ENCODE measurements at places on chromosomes 4 and X. TPM values are rescaled to one million over a fixed set of nuclear protein-coding genes. Genes with fewer than 3 reads are reported as not detected.

SULT1B1 gene
- 0.46 TPM for polyA plus RNA-seq

RCHY1 gene
- polyA plus RNA-seq, result 26.6 TPM

SMR3B gene
- polyA plus RNA-seq, result not detected

CYSLTR1 gene
- polyA plus RNA-seq, result 10.0 TPM

CCSER1 gene
- 0.37 TPM for polyA plus RNA-seq

DNA sequence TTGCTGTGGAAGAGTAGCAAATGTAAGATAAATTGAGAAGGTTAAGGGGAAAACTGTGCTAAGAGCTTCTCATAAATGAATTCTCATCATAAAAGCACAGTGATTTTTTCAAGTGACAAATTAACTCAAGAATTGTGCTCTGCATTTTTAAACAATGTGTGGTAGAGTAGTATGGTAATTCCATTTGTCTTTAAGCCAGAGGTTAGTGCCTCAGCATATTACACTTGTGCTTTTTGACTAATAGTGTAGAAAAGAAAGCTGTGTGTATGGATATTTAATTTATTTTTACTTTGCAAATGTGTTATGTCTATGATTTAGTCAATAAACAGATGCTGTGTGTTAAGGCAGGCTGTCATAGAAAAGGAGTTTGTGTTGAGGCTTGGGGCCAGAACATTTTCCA is 61.0 kb downstream of the FHIP1A start:
- no peak for DNase-seq

- no peak for DNase-seq
These were observed 38.7 kb downstream of the BEX3 start for GRCh38 chrX:103415068-103415467.

GRCh38 chr4:125313497-125313896 is 1.3 kb upstream of the FAT4 start:
- DNase-seq, result peak; percentile 88

All from hindlimb muscle (tissue), 1 donor.